Endodermal cell (in vitro differentiated cells): ENCODE measurements at places on chromosomes 12 and 14.

DNA sequence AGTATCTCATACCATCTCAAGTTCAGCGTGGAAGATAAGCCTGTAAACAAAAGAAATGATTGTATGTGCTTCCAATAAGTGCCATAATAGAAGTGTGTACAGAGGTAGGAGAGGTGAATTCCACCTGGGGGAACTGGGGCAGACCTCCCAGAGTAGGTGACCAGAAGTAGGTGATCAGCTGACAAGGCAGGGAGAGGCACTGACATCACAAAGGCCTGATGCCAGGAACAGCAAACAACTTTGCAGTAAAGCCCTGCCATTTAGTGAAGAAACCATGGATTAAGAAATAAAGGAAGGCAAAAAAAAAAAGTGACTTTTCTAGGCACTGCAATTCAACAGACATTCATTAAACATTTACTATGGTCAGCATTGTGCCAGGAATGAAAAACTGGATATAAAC, 31.1 kb downstream of the NR1H4 start:
- no peak for DNase-seq

- DNase-seq, result no peak
These were observed 175.8 kb downstream of the ETV6 start for GRCh38 chr12:11825278-11825677.

- no peak for DNase-seq
These were observed 33.0 kb downstream of the DEGS2 start for GRCh38 chr14:100126401-100126800.

DNA sequence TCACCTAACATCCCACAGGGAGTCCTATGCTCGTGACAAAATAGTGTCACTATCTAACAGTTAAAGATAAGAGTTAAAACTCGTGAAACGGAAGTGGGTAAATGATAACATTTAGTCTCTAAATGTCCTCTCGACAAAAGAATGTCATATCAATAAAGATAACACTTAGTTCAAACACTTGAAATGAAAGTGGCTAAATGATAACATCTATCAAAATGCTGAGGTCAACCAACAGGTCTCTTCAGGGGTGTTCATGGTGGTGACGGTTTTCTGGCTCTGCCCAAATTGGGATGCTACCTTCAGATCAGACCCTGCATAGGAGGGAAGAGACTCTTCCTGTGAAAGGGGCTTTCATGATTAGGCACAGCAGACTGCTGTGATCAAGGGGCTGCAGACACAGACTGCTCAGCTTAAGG, 22.1 kb downstream of the IL26 start:
- DNase-seq, result no peak

DNA sequence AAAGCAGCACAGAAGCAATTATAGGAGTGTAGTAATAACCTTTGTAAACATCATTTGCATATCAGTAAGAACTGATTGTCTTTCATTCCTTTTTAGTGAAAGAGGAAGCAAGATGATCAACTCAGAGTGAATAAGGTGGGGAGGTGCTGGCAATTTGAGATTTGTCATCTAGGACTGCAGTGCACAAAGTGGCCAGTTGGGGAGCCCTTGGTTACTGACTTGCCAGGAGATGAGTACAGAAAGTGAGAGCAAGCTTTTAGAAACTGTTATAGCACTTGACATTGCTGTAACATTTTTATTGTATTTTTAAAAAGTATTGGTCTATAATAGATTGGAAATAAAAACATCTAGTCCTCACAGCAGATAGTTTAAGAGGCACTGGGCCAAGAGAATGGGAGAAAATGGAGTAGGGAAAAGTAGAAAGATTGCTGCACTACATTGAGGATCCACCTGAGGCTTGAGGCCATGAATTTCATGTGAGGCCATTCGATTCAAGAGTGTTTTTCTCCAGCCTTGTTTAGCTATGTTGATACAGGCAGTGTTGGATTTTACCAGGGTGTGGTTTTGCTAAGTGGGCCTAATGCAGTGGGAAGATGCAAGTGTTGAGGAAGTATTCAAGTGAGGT, 98.2 kb downstream of the SNAPC1 start:
- DNase-seq, result peak; percentile 90

GRCh38 chr12:114920771-114921554, 237.0 kb upstream of the TBX3 start:
- DNase-seq, result peak; percentile 12

- DNase-seq, result no peak
These were observed 15.6 kb upstream of the DYNC1H1 start for GRCh38 chr14:101948666-101949216.

GRCh38 chr12:32102234-32102633, 4.4 kb upstream of the BICD1 start:
- no peak for DNase-seq

GRCh38 chr12:49673446-49674317, 33.5 kb downstream of the FMNL3 start:
- DNase-seq, result peak; percentile 87
